OCI-LY7 (cell line): ENCODE measurements at places on chromosomes 12 and 14.

GRCh38 chr12:104371043-104371870, 67.7 kb downstream of the EID3 start:
- no peak for DNase-seq

GRCh38 chr12:24423611-24424010, 474.1 kb upstream of the SOX5 start:
- DNase-seq = no peak

DNA sequence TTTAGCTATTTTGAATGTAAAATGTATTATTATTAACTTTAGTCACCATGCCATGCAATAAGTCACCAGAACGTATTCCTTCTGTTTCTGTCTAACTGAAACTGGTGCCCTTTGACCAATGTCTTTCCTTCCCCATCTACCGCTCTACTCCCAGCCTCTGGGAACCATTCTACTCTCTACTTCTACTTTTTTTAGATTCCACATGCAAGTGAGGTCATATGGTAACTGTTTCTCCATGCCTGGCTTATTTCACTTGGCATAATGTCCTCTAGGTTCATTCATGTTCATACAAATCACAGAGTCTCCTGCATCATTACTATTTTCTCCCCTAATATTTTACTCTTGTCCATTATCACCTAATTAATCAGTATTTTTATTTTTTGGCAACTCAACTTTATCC, 160.1 kb downstream of the TMX1 start:
- DNase-seq = no peak

DNA sequence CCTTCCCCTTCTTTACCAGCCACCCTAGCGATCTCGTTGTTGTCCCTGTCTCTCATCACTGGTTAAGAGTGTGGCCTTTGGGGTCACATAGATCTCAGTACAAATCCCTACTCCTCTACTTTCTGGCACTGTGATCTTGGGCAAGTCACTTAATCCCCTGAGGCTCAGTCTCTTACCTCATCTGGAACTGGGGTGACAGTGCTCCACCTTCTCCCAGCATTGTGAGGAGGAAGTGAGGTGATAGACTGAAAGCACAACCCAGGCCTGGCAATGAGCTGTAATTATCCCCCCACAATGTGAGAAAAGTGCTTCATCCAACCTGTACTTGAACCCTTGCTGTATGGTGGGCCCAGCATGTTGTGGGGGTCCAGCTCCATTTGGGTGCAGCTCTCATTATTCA, 48.0 kb downstream of the IRAK3 start:
- DNase-seq = no peak

DNA sequence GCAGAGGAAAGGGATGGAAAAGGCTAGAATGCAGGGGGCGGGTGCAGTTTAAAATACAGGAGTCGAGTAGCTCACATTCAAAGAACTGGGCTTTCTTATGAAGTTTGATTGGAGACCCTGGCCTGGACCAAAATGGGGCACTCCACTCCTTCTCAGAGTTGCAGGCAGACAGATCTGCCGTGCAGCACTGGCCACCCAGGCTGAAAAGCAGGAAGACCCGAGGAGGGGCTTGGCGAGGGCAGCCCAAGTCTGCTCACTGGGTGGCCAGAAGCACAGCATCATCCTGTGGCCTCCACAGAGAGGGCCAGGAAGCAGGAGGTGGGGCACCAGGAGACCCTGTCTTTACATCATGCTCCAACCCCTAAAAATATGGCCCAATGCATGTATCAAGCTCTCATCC, 109.1 kb upstream of the BCL2L14 start:
- no peak for DNase-seq
